Bronchus fibroblast of lung (primary cell): ENCODE measurements at places on chromosomes 12 and 14. TPM values are rescaled to one million over a fixed set of nuclear protein-coding genes. Genes with fewer than 3 reads are reported as not detected.

Gene APOF
- total RNA-seq, result not detected in 2 replicates

Gene NID2
- 85.0 and 94.7 TPM in 2 replicates for total RNA-seq

Gene TAS2R19
- total RNA-seq, result 0.30 TPM in 1 of 2 replicates, not detected in the other

Gene P3H3
- 48.6 and 54.1 TPM in 2 replicates for total RNA-seq

Gene OLR1
- 1.0 and 1.8 TPM in 2 replicates for total RNA-seq

Gene PIANP
- total RNA-seq, result 0.17 and 0.74 TPM in 2 replicates

Gene STON2
- 0.15 and 0.50 TPM in 2 replicates for total RNA-seq

Gene CPSF6
- total RNA-seq, result 24.2 and 24.4 TPM in 2 replicates

Gene PAX9
- 0.17 TPM in 1 of 2 replicates, not detected in the other for total RNA-seq

Gene FAM222A
- total RNA-seq, result 0.15 and 0.17 TPM in 2 replicates

Gene RASSF9
- total RNA-seq, result under 0.01 TPM in 2 replicates

Gene NFYB
- total RNA-seq, result 13.4 and 15.5 TPM in 2 replicates

Gene TC2N
- total RNA-seq, result under 0.01 TPM in 1 of 2 replicates, not detected in the other

Gene RAD9B
- under 0.01 and 0.15 TPM in 2 replicates for total RNA-seq

Gene SH2B3
- 28.1 and 29.4 TPM in 2 replicates for total RNA-seq

Gene TCTN1
- total RNA-seq, result 19.2 and 19.3 TPM in 2 replicates

Gene PLEKHG7
- not detected in 2 replicates for total RNA-seq

Gene HIGD1C
- not detected in 2 replicates for total RNA-seq
